Left hindlimb (tissue), 1 donor: ENCODE measurements at places on chromosomes 7 and 10.

DNA sequence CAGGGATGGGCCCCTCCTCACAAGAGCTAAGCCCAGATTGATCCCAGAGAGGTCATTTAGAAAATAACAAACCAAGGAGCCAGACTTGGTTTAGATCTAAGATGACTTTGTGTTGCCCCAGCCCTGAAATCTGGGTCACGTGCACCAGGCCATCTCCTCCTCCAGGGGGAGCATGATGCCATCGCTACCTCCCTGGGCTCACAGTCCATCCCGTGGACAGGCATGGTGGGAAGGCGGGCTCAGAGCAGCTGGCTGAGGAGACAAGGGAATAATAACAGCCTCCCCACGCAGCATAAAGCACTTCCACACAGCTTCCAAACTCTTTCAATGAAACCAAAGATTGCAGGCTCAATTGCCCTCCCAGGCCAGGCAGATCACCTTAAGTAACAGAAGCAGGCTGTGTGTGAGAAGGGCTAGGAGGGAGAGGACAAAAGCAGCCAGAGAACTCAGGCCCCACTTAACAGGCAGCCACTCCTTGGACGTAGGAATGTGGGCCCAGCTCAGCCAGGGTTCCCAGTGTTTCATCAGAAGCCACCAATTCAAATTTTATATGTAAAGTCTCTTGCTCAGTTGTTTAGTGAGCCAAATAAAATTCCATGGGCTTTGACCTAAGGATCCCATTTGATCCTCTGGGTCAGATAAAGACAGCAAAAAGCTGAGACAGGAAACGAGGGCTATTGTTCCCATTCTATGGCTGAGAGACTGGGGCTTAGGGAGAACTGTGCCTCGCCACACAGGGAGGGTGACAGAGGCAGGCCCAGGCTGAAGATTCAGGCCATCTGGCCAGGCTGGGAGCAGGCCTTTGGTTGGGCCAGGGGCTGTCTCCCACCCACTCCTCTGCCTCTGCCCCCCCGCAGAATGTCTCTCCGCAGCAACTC lies 100.2 kb downstream of the COL13A1 start:
- no peak for DNase-seq

- no peak for DNase-seq
Measured at GRCh38 chr7:135164357-135165061, 6.0 kb downstream of the CYREN start.

GRCh38 chr7:135147341-135147898 lies 452 bp upstream of the TMEM140 start:
- DNase-seq = no peak

GRCh38 chr7:7496311-7496710 lies 39.4 kb downstream of the COL28A1 start:
- no peak for DNase-seq
